Forelimb muscle (tissue), 1 donor: ENCODE measurements at places on chromosomes 7 and 10. TPM values are rescaled to one million over a fixed set of nuclear protein-coding genes. Genes with fewer than 3 reads are reported as not detected.

Gene SPDYE6
- polyA plus RNA-seq, result 5.3 TPM

Gene PDZD7
- 1.6 TPM for polyA plus RNA-seq

Gene CNNM1
- 0.03 TPM for polyA plus RNA-seq

Gene GPR85
- 1.8 TPM for polyA plus RNA-seq

Gene FZD8
- 21.9 TPM for polyA plus RNA-seq

Gene TBC1D12
- polyA plus RNA-seq, result 10.3 TPM

Gene AQP1
- 91.6 TPM for polyA plus RNA-seq

Gene DKK1
- polyA plus RNA-seq, result 0.53 TPM

Gene ECD
- 21.0 TPM for polyA plus RNA-seq

Gene ANKRD26
- polyA plus RNA-seq, result 10.4 TPM

Gene MYL10
- polyA plus RNA-seq, result 23.1 TPM

Gene SLC18A3
- not detected for polyA plus RNA-seq

Gene OR9A2
- not detected for polyA plus RNA-seq

Gene PRF1
- 0.82 TPM for polyA plus RNA-seq

Gene EBF3
- polyA plus RNA-seq, result 57.0 TPM

Gene SCART1
- polyA plus RNA-seq, result 1.5 TPM

Gene FAM13C
- polyA plus RNA-seq, result 27.4 TPM

Gene PTN
- 44.9 TPM for polyA plus RNA-seq

Gene EPDR1
- polyA plus RNA-seq, result 109 TPM

Gene PNLIPRP2
- polyA plus RNA-seq, result 0.25 TPM

Gene SPAM1
- polyA plus RNA-seq, result not detected

Gene CLDN4
- 0.49 TPM for polyA plus RNA-seq

Gene ENO4
- 0.38 TPM for polyA plus RNA-seq

Gene PRKG1
- polyA plus RNA-seq, result 38.2 TPM

Gene EBLN1
- not detected for polyA plus RNA-seq

Gene MRPS17
- 14.5 TPM for polyA plus RNA-seq

Gene ANKRD16
- polyA plus RNA-seq, result 7.3 TPM

Gene ZNF655
- 46.1 TPM for polyA plus RNA-seq

Gene SPDYE2
- polyA plus RNA-seq, result 7.4 TPM

Gene GDF10
- 3.2 TPM for polyA plus RNA-seq

Gene AOAH
- 2.5 TPM for polyA plus RNA-seq

Gene NT5C2
- 134 TPM for polyA plus RNA-seq

Gene CCDC172
- not detected for polyA plus RNA-seq

Gene GRID2IP
- 0.10 TPM for polyA plus RNA-seq

Gene SFTPA1
- polyA plus RNA-seq, result not detected

Gene CALY
- not detected for polyA plus RNA-seq

Gene PLAU
- 29.4 TPM for polyA plus RNA-seq

Gene SLC25A13
- polyA plus RNA-seq, result 11.6 TPM

Gene BICC1
- 14.5 TPM for polyA plus RNA-seq

Gene UCMA
- polyA plus RNA-seq, result 0.95 TPM

Gene SAMD9L
- polyA plus RNA-seq, result 6.4 TPM

Gene RBM20
- 13.5 TPM for polyA plus RNA-seq

Gene GDF2
- polyA plus RNA-seq, result not detected

Gene TRPV5
- 0.15 TPM for polyA plus RNA-seq

Gene JMJD1C
- 79.5 TPM for polyA plus RNA-seq

Gene RAB19
- not detected for polyA plus RNA-seq

Gene CNTNAP2
- 6.1 TPM for polyA plus RNA-seq

Gene JCAD
- polyA plus RNA-seq, result 24.7 TPM

Gene KIAA1217
- 36.0 TPM for polyA plus RNA-seq

Gene INSYN2A
- polyA plus RNA-seq, result 1.1 TPM

Gene CPED1
- 8.4 TPM for polyA plus RNA-seq

Gene NXPH1
- polyA plus RNA-seq, result not detected
